MM.1S (cell line): ENCODE measurements at places on chromosomes 12 and 14.

DNA sequence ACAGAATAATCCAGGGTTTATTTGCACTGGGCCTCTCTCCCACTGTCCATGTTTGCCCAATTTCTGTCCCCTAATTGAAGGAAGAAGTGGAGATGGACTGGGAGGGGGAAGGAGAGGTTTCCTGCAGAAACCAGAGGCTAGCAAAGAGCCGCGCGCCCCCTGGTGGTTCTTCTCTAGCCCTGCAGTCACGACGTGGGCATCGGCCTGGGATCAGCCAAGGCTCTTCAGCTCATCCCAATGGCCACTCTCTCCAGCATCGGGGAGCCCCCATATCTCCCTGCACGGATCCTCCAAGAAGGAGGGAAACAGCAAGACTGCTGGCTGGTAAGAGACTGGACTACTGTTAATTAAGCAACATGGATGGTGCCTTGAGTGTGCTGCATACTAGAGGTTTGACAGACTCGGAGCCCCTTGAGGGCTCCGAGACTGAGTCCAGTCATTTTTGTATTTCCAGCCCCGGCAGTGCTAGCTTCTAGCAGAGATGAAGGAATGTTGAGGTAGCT is 18.7 kb downstream of the ZBTB39 start:
- H3K4me1 ChIP-seq, result peaks cover 24% of the 10 kb centered on the region
- DNase-seq, result peak; percentile 65
- no peaks in the 10 kb centered on the region for H3K36me3 ChIP-seq
- no peaks in the 10 kb centered on the region for H3K27me3 ChIP-seq
- H3K4me3 ChIP-seq, result no peak overlapping the region
- no peak overlapping the region for H3K27ac ChIP-seq

GRCh38 chr14:29236848-29237247 is 470.3 kb downstream of the FOXG1 start:
- no peak overlapping the region for H3K4me3 ChIP-seq
- H3K27me3 ChIP-seq, result no peaks in the 10 kb centered on the region
- H3K4me1 ChIP-seq, result no peaks in the 10 kb centered on the region
- H3K27ac ChIP-seq, result no peak overlapping the region

DNA sequence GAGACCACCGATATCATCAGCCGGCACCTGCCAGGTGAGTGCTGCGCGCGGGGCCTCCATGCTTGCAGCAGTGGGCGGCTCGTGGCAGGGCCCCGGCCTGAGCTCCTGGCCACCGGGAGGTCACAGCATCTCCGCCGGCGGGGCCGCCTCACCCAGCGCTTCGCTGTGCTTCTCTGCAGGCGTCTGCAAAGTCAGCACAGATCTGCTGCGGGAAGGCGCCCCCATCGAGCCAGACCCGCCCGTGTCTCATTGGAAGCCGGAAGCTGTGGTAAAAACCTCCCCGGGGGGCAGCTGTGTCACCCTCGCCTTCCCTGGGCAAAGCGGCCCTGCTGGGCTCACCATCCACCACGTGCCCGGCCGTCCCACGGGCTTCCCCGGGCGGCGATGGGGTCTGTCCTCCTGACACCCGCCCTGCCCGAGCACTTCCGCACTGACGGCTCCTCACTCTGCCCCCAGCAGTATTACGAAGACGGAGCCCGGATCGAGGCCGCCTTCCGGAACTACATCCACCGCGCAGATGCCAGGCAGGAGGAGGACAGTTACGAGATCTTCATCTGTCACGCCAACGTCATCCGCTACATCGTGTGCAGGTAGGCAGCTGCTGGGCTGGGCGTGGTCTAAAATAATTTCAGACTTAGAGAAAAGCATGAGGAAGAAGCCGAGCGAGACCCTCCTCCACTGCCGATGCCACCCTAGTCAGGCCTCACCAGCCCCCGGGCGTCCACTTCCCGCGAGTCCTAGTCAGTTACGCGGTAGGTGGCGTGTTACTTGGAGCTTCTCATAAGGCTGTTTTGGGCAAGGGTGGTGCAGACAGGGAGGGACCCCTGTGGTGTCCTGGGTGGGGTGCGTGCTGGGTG is 7.1 kb downstream of the PGAM5 start:
- no peaks in the 10 kb centered on the region; the same call in none of the 2 replicates for H3K36me3 ChIP-seq
- no peak overlapping the region for H3K27ac ChIP-seq

- H3K4me3 ChIP-seq, result no peak overlapping the region
- no peak for DNase-seq
- H3K4me1 ChIP-seq, result no peaks in the 10 kb centered on the region
- no peak overlapping the region for H3K27ac ChIP-seq
- no peaks in the 10 kb centered on the region for H3K27me3 ChIP-seq
Observed at GRCh38 chr12:62717643-62718042, 217.3 kb downstream of the PPM1H start.

GRCh38 chr14:24160499-24160849 is 591 bp upstream of the IRF9 start:
- DNase-seq, result no peak
- H3K36me3 ChIP-seq, result no peaks in the 10 kb centered on the region
- no peaks in the 10 kb centered on the region for H3K4me1 ChIP-seq

GRCh38 chr12:116199160-116199706 is 78.3 kb downstream of the MED13L start:
- H3K36me3 ChIP-seq, result no peaks in the 10 kb centered on the region
- peaks cover 11% of the 10 kb centered on the region; the same call in 1 of the 2 replicates for H3K4me1 ChIP-seq
- H3K27ac ChIP-seq, result no peak overlapping the region
- no peaks in the 10 kb centered on the region for H3K27me3 ChIP-seq
- no peak for DNase-seq

DNA sequence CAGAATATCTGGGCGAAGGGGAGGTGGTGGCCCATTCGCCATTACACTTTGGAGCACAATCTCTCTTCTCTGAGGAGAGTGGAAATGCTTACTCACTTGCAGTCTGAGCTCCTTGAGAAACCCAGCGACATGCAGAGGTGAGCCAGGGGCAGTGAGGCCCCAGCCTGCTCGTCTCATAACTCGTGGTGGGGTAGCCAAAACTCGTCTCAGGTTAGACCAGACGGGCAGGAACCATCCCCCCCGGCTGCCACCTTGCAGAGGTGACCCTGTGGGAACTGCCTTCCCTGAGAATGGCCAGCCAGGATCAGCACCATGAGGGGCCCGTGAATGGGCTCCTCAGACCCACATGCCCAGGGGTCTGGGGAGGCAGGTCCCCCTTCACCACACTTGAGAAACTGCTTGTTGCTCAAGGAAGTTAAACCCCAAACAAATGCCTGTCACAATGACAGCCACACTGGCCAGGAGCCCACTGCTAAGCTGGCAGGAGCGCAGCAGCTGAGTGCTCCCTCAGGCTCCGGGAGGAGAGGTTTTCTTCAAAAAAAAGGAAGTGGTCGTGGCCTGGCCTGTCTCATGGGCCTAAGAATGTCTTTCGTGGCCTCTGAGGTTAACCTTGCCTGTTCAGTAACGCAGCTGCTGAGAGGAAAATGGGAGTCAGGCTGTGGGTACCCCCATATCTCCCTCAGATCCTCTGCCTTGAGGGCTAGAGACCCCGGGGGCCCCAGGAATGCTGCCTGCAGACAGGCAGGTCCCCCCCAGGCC is 9.2 kb upstream of the ALDH2 start:
- H3K27me3 ChIP-seq, result no peaks in the 10 kb centered on the region
- no peak overlapping the region for H3K4me3 ChIP-seq
- no peak for DNase-seq
- no peaks in the 10 kb centered on the region for H3K36me3 ChIP-seq

GRCh38 chr12:45685680-45686079 is 43.8 kb upstream of the ARID2 start:
- H3K4me3 ChIP-seq, result no peak overlapping the region
- no peak overlapping the region for H3K27ac ChIP-seq
- H3K4me1 ChIP-seq, result no peaks in the 10 kb centered on the region
- peak; percentile 32 for DNase-seq
- no peaks in the 10 kb centered on the region for H3K36me3 ChIP-seq
- no peaks in the 10 kb centered on the region for H3K27me3 ChIP-seq

GRCh38 chr12:34603382-34604035 is 581.2 kb downstream of the ALG10 start:
- no peaks in the 10 kb centered on the region for H3K27me3 ChIP-seq
- H3K36me3 ChIP-seq, result no peaks in the 10 kb centered on the region
- no peak overlapping the region for H3K27ac ChIP-seq
- no peaks in the 10 kb centered on the region for H3K4me1 ChIP-seq

DNA sequence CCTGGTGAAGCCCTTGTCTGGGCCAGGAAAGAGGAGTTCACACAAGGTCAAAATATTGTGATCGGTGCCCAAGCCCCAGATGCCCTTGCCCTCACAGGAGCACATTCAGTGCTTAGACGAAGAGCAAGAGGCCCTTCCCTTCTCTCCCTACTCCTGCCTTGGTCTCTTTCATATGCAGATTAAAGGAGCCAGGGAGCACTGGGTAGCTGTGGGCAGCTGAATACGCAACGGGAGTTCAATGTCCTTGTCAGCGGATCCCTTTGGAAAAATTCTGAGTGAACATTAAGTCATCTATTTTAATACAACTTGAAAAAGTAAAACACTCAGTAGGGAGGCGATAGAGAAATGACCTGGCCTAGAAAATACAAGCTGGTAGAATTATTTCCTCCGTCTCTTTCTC is 1489.4 kb downstream of the AACS start:
- H3K27ac ChIP-seq, result no peak overlapping the region
- no peaks in the 10 kb centered on the region for H3K27me3 ChIP-seq
- no peak for DNase-seq
- H3K36me3 ChIP-seq, result no peaks in the 10 kb centered on the region

DNA sequence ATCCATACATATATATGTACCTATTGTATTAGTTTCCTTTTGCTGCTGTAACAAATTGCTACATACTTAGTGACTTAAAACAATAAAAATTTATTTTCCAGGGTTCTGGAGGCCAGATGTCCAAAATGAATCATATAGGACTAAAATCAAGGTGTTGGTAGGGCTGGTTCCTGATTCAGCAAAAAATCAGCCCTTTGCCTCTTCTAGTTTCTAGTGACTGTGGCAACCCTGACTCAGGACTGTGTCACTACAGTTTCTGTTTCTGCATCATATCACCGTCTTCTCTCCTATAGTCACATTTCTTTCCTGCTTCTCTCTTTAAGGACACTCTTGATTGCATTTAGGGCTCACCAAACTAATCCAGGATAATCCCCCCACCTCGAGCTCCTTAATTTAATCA is 386.3 kb upstream of the TBX3 start:
- peak; percentile 6 for DNase-seq
- H3K27ac ChIP-seq, result no peak overlapping the region
- H3K27me3 ChIP-seq, result no peaks in the 10 kb centered on the region
- H3K4me3 ChIP-seq, result no peak overlapping the region
- no peaks in the 10 kb centered on the region for H3K4me1 ChIP-seq

DNA sequence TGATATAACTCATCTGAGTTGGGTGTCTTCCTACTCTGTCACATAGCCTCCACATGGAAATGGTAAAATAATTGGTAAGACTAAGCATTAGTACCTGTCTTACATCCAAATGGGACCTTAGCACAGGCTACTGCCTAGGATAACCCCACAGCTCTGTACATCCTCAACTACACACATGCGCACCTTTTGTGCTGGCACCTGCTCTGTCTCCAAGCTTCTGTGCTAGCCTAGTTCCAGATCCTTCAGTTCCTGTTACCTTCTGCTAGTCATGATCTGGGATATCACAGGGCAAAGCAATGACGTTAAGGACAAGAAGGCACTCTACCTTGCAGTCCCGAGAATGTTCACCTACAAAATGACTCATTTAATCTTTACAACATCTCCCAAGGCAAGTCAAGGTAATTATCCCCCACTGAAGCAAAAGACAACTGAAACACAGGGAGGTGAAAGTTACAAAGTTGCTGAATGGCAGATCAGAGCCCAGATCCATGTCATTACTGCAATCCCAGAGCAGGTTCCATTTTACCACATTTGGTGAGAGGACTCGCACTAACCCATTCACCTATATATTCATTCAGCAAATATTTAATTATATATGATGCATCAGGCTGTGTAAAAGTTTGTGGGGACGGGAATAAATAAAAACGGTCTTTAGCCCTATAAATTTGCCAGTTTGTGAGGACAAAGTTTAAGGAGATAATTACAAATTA is 61.7 kb downstream of the PPM1H start:
- no peak overlapping the region for H3K4me3 ChIP-seq
- H3K36me3 ChIP-seq, result no peaks in the 10 kb centered on the region
- no peak overlapping the region for H3K27ac ChIP-seq
- DNase-seq, result no peak

DNA sequence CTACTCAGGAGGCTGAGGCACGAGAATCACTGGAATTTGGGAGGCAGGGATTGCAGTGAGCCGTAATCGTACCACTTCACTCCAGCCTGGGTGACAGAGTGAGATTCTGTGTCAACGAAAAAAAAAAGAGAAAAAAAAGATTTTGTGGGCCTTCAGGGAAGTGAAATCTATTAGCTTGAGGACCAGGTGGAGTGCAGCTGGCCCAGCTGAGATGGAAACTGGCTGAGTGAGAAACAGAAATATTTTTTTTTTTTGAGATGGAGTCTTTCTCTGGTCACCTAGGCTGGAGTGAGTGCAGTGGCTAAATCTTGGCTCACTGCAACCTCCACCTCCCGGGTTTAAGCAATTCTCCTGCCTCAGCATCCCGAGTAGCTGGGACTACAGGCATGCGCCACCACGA is 2.3 kb upstream of the CLEC4C start:
- H3K4me3 ChIP-seq, result no peak overlapping the region
- DNase-seq, result no peak
- no peaks in the 10 kb centered on the region for H3K4me1 ChIP-seq

GRCh38 chr12:112664569-112664968 is 127.0 kb upstream of the RPH3A start:
- no peaks in the 10 kb centered on the region for H3K27me3 ChIP-seq
- H3K4me1 ChIP-seq, result no peaks in the 10 kb centered on the region
- H3K36me3 ChIP-seq, result no peaks in the 10 kb centered on the region

- no peaks in the 10 kb centered on the region for H3K36me3 ChIP-seq
- H3K27ac ChIP-seq, result no peak overlapping the region
- no peak overlapping the region for H3K4me3 ChIP-seq
- no peaks in the 10 kb centered on the region for H3K4me1 ChIP-seq
- H3K27me3 ChIP-seq, result no peaks in the 10 kb centered on the region
Observed at GRCh38 chr14:36503771-36504741, 16.0 kb downstream of the NKX2-1 start.

GRCh38 chr14:104771374-104771773 is 18.4 kb downstream of the SIVA1 start:
- H3K4me1 ChIP-seq, result no peaks in the 10 kb centered on the region
- H3K36me3 ChIP-seq, result no peaks in the 10 kb centered on the region
- no peak overlapping the region for H3K4me3 ChIP-seq
- no peak overlapping the region for H3K27ac ChIP-seq
- no peak for DNase-seq

GRCh38 chr12:80707830-80708258 is 410 bp downstream of the MYF6 start:
- no peak overlapping the region for H3K27ac ChIP-seq
- H3K4me3 ChIP-seq, result no peak overlapping the region
- no peaks in the 10 kb centered on the region for H3K36me3 ChIP-seq
- no peaks in the 10 kb centered on the region for H3K27me3 ChIP-seq
- peaks cover 10% of the 10 kb centered on the region; the same call in 1 of the 2 replicates for H3K4me1 ChIP-seq

GRCh38 chr14:51630987-51631386 is 20.7 kb upstream of the FRMD6 start:
- H3K4me1 ChIP-seq, result peaks cover 28% of the 10 kb centered on the region
- no peak for DNase-seq
- no peak overlapping the region for H3K4me3 ChIP-seq
- H3K27ac ChIP-seq, result no peak overlapping the region
